ENCODE measurements at places on chromosomes 12 and 14.
A peak's percentile ranks its signal among the peaks of the same experiment; 100 is the strongest.

GRCh38 chr14:64723691-64724577 lies 19.7 kb downstream of the PLEKHG3 start:
- DNase-seq: no peak

DNA sequence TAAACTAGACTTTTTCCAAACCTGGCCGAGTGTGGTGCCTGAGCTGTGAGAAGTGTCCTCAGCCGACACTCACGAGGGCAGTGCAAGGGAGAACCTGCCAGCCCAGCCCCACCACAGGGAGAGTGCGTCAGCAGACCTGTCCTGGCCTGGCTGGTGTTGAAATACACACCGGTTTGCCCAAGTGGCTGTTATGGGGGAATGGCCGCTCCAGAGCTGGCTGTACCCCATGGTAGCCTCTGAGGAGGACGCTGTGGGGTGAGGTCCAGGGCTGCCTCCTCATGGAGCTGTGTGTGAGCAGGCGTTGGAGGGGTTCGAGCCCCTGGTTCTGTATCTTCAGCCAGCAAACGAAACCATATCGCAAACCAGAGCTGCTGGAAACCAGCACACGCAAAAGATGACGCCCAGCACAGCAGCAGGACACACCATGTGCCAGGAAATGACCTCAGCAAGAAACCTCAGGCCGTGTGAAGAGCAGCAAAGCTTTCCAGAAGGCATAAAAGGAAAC lies 9.4 kb downstream of the ANKRD9 start:
- DNase-seq: no peak

DNA sequence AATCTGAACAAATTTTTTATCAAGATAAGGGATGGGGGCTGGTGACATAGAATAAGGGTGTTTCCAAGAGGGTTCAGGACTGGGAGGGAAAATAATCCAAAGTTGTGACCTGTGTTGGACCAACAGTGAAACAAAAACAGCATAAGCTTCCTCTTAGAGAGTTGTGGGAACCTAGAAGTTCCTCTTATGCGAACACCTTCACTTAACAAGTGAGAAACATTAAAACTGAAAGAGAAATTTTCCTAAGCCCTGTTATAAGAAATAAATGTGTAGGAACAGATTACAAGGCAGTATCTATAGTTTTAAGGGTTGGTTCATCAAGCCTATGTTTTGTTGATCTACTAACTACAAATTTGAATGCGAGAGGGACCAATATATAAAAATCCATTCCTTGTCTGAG lies 58.4 kb downstream of the LLPH start:
- no peak for DNase-seq

DNA sequence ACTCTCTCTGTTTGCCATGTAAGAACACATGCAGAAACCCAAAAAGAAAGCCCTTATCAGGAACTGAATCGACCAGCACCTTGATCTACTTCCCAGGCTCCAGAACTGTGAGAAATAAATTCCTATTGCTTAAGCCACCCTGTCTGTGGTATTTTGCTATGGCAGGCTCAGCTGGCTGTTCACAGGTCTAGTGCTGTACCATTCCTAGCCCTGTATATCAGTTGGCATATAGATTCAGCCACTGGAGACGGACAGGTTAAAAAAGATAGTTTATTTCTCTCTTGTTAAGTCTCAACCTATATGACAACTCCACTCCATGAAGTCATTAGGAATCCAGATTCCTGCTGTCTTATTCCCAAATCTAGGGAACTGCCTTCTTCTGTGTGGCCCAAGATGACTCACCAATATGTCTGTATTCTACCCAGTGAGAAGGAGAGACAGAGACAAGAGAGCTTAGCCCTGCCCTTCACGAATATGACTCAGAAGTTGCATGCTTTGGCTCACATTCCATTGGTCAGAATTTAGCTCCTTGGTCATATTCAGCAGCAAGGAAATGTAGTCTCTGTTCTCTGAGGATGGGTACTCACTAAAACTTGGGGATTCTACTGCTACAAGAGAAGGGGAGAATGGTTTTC lies 57.0 kb downstream of the PLEKHG7 start:
- no peak for DNase-seq

DNA sequence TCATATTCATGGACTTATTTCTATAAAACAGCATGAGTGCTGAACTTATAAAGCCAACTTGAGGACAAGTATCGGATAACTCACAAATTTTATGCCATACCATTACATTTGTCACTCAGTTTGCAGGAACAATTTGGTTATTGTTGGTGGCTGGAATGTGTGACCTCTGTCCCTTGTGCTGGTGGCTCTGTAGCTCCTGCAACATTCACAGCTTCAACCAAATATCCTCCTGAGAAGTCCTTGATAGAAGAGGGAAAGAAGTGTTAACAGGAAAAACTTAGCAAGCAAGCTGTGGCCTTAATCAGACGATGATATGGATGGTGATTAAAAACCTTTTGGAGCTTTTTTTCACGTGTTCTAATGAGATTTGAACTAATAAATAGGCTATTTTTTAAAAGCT lies 61.0 kb upstream of the DNM1L start:
- DNase-seq: no peak

DNA sequence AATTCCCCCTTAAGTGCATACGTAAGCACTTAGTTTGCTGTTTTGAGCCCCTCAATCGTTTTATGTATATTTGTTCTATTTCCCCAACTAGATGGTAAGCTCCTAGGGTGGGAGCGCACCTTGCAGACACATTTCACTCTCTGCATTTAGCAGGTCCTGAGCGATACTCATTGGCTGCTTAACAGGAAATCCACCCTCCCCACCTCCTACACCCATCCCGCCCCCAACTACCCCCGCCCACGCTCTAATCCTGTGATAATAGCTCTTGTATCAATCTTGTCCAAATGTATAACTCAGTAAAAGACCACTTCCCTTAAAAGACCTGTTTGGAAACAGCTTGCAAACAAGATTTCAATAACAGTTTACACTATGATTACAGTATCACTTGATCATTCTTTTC lies 8.1 kb downstream of the LPAR5 start:
- DNase-seq: no peak

DNA sequence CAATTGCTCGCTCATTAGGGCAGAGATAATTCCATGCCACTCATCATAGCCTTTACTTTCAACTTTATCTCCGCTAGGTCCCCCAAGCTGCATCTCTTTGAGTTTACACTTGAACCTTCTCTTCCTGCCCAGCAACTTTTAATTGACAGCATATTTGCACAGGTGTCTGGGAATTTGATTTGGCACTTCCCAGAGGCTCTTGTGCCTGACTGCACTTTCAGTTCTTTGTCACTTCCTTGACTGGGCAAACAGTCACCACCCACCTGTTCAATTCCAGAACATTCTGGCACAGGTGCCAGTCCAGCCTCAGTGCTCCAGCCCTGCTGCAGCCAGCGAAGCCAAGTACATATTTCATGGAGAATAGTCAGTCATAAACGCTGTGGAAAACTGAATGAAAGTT lies 110.1 kb upstream of the LRIG3 start:
- no peak for DNase-seq

DNA sequence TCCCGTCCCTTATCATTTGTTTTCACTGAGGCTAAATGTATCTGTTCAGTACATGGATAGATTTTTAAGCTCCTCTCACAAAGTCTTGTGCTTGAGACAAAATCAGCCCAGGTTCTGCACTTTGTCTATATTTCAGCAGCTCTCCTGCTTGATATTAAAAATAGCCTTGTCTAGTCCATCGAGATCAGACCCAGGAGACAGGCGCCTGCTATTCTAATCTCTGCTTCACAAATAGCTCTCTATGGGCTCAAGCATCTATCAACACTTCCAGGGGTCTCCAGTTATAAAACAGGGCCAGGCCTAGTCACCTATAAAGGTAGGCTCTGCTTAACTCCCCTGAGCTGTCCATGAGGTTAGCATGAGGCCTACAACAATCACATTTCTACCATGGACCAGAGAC lies 62.5 kb downstream of the ZFP36L1 start:
- no peak for DNase-seq

DNA sequence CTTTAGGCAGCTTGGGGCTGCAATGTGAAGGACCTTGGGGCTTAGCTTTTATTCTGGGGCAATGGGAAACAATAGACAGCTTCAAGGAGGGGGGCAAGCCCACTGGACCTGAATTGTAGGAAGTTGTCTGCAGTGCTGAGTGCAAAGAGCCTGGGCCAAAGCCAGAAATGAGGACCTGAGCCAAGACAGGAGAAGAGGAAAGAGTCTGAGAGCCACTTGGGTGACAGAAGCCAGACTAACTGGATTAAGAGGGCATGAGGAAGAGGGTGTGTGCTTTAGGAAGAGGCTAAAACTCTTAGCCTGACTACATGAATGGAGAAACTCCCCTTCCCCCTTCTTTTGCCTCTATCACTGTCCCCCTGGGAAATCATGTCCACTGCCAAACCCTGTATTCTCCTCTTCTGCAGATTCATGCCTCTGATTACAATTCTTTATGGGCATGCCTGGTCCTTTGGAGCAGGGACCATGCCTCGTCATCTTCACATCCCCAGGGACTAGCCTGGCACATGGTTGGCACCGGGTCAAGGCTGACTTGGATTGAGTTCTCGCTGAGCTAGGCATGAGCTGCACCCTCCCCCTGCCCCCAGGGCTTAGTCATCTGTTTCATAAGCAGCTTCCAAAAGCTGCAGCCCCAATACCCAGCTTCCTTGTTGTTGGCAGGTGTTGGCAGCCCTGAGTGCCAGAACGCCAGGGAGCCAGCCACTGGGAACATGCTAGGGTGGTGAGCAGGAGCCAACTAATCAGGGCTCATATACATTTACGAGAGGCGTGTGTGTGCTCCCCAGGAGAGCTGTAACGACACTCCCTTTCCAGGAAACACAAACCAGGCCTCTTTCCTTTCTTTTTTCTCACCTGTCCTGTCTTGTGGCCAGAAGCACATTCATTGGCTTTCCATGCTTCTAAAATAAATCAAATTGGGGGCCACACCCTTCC lies 27.7 kb upstream of the JDP2 start:
- no peak for DNase-seq

DNA sequence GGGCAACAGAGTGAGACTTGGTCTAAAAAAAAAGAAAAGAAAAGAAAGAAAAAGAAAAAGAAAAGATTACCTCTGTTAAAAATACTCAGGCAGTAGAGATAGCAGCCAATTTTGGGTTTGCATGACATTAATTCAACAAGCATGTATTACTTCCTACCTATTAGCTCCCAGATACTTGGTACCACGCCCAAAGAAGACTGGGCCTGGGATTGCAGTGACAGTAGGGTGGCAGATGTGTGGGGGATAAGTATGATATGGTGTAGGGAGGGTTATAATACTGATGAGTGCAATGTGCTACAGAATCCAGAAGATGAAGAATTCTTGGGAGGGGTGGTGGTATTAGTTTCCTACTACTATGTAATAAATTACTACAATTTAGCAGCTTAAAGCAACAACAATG lies 46.4 kb upstream of the FOS start:
- no peak for DNase-seq

- DNase-seq: peak; percentile 34
These were observed 1.4 kb downstream of the NFKBIA start for GRCh38 chr14:35403114-35403602.

DNA sequence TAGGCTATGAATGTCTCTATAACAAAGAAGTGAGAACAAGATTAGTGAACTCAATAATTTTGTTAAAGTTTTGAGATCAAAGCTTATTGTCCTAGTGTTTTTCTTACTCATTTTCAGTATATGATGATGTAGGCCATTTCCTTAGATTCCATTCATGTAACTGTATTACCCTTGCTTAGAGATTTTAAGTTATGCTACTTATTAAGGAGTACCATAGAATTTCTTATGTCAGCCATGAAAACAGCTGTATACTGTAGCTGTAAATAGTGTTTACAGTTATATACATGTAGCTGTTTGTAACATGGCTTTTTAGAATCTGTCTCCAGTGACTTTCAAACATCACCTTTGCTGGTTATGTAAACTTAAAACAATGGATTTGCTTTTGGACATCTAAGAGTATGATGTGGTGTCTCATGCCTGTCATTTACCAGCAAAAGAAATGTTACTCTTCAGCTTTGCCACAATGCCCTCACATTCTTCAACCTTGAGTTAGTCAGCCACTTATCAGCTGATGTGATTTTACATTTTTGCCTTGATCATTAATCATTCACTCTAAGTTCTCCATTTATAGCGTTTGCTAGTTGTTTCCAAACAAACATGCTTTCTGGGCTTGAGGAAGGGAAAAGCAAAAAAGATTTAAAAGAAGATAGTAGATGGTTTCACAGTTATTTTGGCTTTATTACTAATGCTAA lies 55.5 kb downstream of the SLC16A7 start:
- DNase-seq: no peak

GRCh38 chr12:26361964-26362363 lies 166.6 kb downstream of the SSPN start:
- DNase-seq: no peak

DNA sequence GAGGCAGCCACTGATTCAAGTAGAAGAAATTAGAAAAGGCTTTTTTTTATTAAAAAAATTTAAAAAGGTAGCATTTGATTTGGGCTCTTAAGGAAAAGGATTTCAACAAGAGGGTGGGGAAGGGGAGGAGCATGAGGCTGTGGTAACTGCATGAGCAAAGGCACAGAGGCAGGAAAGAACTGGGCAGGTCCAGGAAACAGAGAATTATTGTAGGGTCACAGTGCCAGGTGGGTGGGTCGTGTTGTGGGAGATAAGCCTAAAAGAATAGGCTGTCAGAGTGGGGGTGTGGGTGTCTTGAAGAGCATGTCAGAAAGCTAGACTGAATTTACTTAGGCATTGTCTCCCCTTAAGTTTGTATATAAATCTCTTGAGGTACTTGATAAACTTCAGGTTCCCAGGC lies 7.8 kb downstream of the LIMA1 start:
- no peak for DNase-seq

- no peak for DNase-seq
These were observed 127.6 kb upstream of the FSCB start for GRCh38 chr14:44634692-44635091.

DNA sequence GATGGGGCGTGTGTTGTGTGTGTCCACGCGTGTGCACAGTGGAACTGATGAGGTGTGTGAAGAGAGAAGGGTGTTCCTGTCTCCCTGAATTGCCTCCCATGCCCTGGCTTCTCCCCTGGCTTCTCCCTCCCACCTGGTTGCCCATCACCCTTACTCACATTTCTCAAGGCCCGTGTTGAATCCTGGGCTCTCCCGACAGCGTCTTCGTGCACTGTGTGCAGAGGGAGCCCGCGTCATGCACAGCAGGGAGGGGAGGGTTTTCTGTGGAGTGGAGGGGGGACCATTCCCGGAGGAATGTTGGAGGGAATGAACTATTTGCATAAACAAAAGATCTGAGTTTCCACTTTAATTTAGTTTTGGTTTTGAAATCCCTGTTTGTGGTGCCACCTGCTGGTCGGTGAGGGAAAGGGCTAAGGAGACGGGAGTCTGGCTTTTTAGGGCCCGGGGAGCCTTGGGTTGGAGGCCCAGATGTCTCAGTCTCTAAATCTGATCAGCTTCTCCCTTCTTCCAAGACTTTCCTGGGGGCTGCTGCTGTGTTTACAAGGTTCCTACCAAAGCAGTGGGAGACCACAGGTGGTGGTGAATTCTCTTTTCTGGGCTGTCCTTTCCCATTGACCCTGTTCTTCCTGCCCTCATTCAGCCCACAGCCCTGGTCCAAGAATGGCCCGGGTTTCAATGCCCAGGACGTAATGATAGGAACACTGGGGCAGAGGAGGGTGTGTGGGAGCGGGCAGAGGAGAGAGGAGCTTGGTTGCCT lies at the start of gene C1R:
TSS of gene C1R (minus strand) at position 217 of the 757 bp plus-strand sequence. CDS start at position 160, 57 bp downstream.
- DNase-seq: peak; percentile 61
